ENCODE measurements at places on chromosomes 3 and 15. TPM values are rescaled to one million over a fixed set of nuclear protein-coding genes. Genes with fewer than 3 reads are reported as not detected.

DNA sequence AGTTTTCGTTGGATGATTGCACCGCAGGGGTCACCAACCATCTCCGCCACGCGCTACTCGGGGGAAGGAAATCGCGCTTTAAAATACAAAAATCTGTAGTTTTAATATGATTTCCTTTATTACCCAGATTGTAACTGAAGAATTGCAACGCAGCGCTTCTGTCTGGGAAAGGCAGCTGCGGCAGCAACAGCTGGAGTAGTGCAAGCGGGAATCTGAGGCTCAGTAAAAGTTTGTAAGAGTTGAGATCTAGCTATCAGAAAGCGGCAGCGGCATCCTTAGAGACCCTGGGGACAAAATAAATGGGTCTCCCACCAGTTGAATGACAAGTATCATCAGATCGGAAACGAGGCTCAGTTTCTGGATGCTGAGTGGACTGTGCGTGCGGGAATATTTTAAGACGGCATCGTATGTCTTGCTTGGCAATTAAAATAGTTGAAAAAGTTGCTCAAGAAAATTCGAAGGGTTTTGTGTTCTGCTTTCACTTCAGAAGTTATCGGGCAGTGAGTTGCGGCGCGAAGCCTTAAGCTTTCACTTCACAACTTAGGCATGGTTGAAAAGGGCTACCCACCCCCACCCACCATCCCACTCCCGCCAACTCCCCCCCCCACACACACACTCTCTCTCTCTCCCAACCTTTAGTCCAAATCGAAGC is 2.7 kb downstream of the MECOM start:
- peaks cover 27% of the 10 kb centered on the region for H3K27me3 ChIP-seq
- H3K4me1 ChIP-seq: no peaks in the 10 kb centered on the region
- H3K4me3 ChIP-seq: peak overlapping the region; percentile 68
- H3K36me3 ChIP-seq: no peaks in the 10 kb centered on the region
- no peak overlapping the region for H3K27ac ChIP-seq

GRCh38 chr3:183437061-183437460 is 8.6 kb upstream of the MCF2L2 start:
- no peaks in the 10 kb centered on the region for H3K36me3 ChIP-seq
- no peak overlapping the region for H3K4me3 ChIP-seq
- no peak overlapping the region for H3K27ac ChIP-seq
- H3K4me1 ChIP-seq: no peaks in the 10 kb centered on the region
- DNase-seq: no peak

DNA sequence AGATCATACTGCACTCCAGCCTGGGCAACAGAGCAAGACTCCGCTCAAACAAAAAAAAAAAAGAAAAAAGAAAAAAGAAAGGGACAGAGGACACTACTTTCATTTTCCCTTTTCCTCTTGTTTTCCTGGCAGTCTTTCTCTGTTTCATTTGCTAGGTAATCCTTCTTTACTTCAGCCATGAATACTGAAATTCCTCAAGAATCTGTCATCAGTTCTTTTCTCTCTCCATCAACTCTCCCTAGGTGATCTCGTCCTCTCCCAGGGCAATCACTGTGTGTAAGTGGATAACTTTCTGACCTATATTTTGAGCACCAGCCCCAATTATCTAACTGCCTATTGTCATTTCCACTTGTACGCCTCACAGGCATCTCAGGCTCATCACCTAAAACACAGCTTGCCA is 51.5 kb downstream of the TTC23 start:
- no peak overlapping the region for H3K27ac ChIP-seq
- peak; percentile 44 for DNase-seq
- H3K27me3 ChIP-seq: no peaks in the 10 kb centered on the region
- no peak overlapping the region for H3K4me3 ChIP-seq
- H3K36me3 ChIP-seq: peaks cover 9% of the 10 kb centered on the region

- no peak for DNase-seq
- no peaks in the 10 kb centered on the region for H3K36me3 ChIP-seq
- H3K4me1 ChIP-seq: peaks cover 8% of the 10 kb centered on the region
- no peak overlapping the region for H3K4me3 ChIP-seq
These were observed 13.2 kb upstream of the FURIN start for GRCh38 chr15:90855139-90855538.

GRCh38 chr15:22925875-22926274 is 54.3 kb downstream of the CYFIP1 start:
- H3K4me1 ChIP-seq: no peaks in the 10 kb centered on the region
- peaks cover 23% of the 10 kb centered on the region for H3K36me3 ChIP-seq
- no peak for DNase-seq
- H3K27ac ChIP-seq: no peak overlapping the region

DNA sequence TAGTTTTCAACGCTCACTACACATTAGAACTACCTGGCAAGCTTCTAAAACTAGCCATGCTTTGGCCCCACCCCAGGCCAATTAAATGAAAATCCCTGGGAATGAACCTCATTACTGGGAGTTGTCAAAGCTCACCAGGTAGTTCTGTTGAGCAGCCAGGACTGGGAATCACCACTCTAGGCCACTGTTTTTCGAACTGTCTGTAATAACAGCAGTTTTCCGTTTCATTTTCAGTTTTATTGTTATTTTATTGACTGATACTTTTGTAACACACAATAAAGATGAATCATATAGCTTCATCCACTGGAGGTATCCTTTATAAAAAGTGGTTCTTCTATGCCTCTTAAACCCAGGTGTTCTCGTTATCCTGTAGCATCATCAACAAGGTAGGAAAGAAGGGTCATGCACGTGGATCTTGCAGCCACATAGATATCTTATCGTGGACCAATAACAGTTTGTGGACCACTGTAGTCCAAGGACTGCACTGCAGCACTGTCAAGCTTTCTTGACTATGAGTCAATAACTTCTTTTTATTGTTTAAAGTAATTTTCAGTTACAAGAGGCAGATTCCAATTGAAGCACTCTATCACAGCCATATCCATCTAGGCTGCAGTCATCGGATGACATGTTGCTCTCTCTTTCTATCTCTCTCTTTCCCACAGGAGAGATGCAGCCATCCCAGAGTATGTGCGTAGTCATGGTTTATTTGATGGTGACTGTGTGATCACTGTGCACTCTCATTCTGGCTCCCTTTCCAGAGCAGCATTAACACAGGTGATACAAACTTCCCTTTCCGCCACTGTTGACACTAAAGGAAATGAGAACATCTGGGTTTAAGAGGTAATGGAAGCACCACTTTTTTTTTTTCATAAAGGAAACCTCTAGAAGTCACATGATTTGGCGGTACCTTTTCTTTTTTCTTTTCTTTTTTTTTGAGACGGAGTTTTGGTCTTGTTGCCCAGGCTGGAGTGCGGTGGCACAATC is 39.0 kb upstream of the BLM start:
- no peaks in the 10 kb centered on the region for H3K27me3 ChIP-seq
- no peak overlapping the region for H3K27ac ChIP-seq
- H3K4me3 ChIP-seq: no peak overlapping the region
- peak; percentile 19 for DNase-seq
- no peaks in the 10 kb centered on the region for H3K36me3 ChIP-seq
- peaks cover 16% of the 10 kb centered on the region for H3K4me1 ChIP-seq

DNA sequence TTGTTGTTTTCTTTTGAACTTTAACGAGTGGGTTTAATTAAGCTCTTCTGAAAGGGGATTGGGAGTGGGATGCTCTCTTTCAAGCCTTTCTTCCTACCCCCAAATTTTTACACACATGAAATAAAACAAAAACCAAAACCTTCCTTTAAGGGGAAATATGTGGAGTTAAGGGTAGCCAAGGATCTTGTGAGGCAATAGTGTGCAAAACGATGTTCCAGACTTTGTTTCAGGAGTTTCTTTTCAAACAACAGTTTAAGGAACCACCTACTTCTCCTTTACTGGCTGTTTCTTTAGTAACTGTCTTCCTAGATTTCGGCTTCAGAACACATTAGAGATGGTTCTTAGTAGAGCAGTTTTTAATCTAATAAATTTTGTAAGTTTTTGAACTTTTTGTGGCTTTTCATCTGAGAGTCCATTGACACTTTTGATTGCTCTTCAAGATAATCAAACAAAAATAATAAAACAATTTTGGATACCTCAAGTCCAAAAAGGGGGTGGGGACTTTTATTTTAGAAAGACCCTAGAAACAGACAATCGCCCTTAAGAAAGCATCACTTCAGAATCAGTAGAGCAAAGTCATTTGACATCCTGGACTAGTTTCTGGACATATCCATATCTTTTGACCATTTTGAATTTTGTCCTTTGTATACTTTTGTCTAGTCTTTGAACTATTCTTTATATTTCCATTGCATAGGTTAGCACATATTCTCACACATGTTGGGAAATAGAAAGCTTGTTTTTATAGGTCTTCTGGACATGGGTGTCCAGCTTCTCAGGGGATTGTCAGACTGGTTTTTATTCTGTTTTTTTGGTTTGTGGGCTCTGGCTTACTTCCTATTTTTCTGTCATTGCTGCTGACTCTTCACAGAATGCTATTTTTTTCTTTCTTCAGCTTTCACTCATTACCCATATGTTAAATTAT is 6.0 kb downstream of the DIPK2A start:
- no peaks in the 10 kb centered on the region for H3K36me3 ChIP-seq
- H3K4me3 ChIP-seq: no peak overlapping the region
- no peaks in the 10 kb centered on the region for H3K27me3 ChIP-seq

The CKMT1A gene
- not detected for total RNA-seq

The CCR8 gene
- not detected for total RNA-seq
